ENCODE measurements at places on chromosomes 1 and 21.
A peak's percentile ranks its signal among the peaks of the same experiment; 100 is the strongest.

DNA sequence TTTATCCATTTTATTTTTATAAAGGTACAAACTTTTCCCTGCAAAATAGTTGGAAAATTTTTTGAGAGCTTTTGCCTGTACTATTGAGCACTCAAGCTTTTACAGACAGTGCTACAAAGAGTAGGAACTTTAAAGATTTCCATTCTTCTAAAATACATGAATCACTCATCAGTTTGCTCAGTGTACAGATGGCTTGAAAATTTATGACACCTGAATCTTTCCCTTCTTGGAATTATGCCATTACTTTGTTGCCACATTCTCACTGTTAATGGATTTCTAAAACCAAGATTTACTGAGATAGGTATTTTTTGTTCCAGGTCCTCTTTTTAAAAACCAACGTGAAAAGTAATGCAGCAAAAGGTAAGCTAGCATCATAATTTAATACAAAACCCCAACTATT is 76.0 kb downstream of the GPATCH2 start:
- no peak for DNase-seq

GRCh38 chr1:185316163-185317033 is 645 bp downstream of the IVNS1ABP start:
- DNase-seq = peak; percentile 80

GRCh38 chr1:223500560-223501425 is 107.6 kb downstream of the CCDC185 start:
- DNase-seq = no peak

GRCh38 chr1:72579629-72580028 is 297.3 kb upstream of the NEGR1 start:
- DNase-seq = no peak

- no peak for DNase-seq
Measured at GRCh38 chr1:185570962-185571361, 163.2 kb upstream of the HMCN1 start.

GRCh38 chr1:61142726-61143500 is 60.6 kb downstream of the NFIA start:
- DNase-seq = no peak

GRCh38 chr21:45091550-45092322 is 17.4 kb downstream of the ADARB1 start:
- DNase-seq = no peak

DNA sequence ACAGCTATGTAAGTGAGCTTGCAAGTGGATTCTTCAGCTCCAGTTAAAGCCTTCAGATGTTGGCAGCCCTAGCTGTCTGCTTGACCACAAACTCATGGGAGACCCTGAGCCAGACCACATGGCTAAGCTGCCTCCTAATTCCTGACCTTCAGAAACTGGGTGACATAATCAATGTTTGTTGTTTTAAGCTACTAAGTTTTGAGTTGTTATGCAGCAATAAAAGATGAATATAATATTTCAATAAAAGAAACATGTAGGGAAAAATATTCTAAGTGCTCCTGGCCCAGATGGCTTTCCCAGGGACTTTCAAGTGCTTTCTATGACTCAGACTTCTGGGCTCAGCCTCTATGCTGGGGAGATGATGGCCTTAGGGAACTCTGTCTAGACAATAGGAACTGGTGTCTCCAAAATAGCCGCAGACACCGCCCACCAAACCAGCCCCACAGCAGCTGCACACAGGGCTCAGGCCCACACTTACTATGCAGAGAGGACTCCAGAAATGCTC is 20.3 kb upstream of the AZIN2 start:
- DNase-seq = no peak

DNA sequence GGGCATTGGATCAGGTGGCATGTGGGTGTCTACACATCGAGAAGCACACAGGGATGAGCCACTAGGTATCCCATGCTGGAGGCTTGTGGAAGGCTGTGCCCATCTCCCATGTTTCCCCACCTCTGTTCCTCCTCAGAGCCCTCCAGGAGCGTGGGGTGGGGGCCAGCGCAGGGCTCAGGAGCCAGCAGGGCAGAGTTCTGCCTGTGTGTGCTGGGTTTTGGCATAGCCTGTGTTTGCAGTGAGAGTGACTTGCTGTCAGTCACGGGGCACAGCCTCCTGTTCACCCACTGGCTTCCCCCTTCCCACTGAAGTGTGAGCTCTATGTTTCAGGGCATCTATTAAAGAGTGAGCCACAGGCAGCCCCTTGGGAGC is 10.4 kb downstream of the IBA57 start:
- DNase-seq = no peak

- no peak for DNase-seq
Measured at GRCh38 chr1:177423090-177423489, 252.3 kb downstream of the BRINP2 start.

DNA sequence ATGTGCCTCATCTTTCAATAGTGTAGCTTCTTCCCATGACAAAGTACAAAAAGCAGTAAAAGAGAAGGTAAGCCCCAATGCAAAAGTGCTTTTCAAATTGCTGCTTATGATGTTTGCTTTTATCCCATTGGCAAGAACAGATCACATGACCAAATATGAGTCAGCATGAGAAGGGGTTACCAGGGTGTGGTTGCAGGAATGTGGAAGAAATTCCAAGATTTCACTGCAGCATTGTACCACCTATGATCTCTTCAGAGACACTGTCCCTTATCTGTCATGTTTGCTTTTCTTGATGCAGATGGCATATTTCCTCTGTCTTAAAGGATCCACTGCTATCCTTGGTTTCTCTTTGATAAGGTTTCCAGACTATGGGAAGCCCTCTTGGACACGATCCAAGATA is 1006.9 kb upstream of the PRMT6 start:
- DNase-seq = no peak

DNA sequence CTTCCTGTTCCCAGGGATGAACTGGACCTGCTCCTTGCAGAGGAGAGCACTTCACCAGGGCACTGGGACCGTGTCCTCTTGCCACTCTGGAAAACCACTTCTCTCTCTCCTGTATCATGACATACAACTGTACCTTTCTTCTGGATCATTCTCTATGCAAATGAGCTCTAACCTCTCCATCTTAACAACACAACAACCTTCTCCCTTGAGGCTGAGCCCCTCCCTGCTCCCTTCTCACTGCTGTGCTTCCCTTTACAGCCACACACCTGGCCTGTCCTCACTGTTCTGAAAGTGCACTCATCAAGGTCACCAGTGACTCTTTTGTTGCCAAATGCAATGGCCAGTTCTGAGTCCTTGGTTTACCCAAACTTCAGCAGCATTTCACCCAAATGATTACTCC is 54.5 kb upstream of the MRPS6 start:
- DNase-seq = no peak

GRCh38 chr1:197559655-197560054 is 215.6 kb downstream of the DENND1B start:
- no peak for DNase-seq

DNA sequence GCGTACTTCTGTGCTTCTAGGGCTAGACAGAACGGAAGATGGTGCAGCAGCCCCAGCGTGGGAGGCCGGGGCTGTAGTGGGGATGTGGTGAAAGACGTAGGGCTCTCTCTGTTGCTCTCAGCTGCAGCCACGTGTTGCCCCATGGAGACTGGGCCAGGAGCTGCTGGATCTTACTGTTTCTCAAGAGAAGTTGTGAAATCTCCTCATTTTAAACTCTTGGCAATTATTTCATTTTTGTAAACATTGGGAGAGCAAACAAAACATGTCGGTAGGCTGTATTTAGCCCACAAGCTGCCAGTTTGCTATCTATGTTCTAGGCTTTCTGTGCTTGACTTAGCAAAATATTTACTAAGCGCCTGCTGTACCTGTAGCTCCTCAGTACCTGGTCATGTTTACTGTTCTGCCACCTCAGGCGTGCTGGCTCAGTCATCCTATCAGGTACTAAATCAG is 15.9 kb upstream of the ELOA start:
- no peak for DNase-seq

DNA sequence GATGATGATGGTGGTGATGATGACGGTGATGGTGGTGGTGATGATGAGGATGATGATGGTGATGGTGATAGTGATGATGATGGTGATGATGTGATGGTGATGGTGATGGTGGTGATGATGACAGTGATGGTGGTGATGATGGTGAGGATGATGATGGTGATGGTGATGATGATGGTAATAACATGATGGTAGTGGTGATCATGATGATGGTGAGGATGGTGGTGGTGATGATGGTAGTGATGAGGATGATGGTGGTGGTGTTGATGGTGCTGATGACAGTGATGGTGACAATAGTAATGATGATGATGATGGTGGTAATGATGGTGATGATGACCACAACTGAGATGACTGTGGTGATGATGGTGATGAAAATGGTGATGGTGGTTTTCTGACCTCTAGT is 4.9 kb downstream of the ACTRT2 start:
- DNase-seq = no peak

DNA sequence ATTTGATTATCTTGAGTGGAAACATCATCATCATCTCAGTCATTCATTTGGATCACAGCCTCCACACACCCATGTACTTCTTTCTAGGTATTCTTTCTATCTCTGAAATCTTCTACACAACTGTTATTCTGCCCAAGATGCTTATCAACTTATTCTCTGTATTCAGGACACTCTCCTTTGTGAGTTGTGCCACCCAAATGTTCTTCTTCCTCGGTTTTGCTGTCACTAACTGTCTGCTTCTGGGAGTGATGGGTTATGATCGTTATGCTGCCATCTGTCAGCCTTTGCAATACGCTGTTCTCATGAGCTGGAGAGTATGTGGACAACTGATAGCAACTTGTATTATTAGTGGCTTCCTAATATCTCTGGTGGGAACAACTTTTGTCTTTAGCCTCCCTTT is 19.3 kb downstream of the OR10R2 start:
- DNase-seq = no peak

All from stimulated activated CD8-positive, alpha-beta memory T cell treated with anti-CD3 and anti-CD28 coated beads, Interleukin-2, amount 100 ng/mL, for 1 hour (primary cell).